ENCODE measurements at places on chromosomes 3 and 15.

GRCh38 chr3:143814443-143814889 is 33.8 kb downstream of the SLC9A9 start:
- DNase-seq, result no peak

DNA sequence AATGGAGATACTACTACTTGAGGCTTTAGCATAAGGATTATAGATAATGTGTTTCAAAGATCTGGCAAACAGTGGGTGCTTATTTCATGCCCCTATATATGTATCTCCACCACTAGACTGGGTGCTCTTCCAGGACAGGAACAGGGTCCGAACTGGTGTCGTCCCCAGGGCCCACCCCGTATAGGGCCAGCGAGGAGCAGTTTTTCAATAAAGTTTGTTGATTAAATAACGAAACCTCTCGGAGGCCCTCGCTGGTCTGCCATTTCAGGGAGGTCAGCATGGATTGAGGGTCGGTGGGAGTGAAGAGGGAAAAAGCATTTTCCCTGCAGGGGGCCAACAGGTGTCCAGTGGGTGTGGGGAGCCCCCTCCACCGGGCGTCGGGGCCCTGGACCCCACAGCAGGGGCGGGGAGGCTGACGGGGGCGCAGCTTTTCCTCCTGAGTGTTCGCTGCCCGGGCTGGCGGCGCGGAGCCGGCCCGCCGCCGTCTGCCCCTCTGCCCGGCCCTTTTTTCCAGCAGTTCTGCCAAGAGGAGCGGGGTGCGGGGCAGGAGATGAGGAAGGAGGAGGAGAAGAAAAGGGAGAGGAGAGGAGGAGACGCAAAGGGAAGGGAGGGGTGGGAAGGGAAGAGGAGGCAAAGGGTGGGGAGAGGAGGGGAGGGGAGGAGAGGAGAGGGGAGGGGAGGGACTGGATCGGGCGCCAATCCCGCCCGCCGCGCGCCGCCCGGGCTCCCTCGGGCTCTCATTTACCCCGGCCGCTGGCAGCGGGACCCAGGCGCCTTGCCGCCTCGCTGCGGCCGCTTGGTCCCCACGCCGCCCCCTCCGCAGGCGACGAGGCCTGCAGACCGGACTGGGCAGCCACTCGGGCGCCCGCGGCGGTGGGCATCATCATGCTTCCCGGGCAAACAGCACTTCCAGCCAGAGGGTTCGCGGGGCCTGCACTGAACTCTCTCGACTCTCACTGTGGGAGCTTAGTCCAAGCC is 66.3 kb downstream of the ISG20 start:
- DNase-seq, result no peak

DNA sequence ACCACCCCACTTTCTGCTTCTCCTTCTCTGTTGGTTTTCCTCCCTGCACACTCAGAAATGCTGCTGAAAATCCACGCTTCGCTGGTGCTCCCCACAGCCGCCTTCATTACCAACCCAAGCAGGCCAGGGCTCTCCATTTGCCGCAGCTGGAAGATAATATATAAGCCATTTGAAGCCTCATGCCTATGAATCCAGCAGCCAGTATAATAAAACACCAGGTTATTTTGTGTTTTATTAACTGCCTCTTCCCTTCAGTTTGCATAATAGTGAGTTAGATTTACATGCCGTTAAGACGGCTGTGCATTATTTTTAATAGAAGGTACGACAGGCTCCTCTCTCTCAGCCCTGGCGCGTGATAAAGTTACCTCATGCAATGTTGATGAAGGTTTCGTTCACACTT is 86.6 kb downstream of the TOP2B start:
- no peak for DNase-seq

- no peak for DNase-seq
Observed at GRCh38 chr15:37981775-37982174, 47.3 kb downstream of the TMCO5A start.

DNA sequence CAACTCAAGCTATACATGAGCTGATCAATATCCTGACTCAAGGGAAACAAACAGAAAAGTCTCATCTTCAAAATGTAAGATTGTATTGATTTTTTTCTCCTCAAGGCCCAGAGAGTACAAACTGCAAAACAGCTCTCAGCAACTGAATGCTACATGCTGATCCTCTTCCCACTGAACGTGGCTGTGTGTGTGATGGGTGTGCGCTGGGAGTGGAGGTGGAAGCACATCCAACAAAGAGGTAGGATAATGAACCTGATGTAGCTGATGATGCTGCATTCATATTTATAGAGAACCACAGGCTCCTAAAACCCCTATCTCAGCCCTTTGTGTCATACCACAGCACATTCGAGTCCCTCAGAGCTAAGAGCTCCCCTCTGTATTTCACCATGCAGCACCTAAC is 56.8 kb downstream of the GABRB3 start:
- DNase-seq, result no peak

DNA sequence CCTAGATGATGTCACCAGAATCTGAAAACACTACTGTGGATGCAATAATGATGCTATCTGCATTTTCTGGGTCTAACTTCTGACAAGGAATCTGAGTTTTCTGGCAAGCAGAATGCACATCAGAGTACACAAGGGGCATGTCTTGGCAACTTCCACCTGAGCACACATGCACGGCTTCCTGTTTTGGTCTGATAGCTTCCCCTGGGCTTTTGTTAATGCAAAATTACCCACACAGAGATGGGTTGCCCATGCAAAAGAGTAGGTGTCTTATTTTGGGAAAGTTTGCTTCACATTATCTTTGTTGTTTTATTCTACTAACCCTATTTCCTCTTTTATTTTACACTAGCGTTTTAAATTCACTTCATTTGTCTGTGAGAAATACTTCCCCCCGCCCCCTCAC is 74.2 kb upstream of the SATB1 start:
- peak; percentile 42 for DNase-seq

DNA sequence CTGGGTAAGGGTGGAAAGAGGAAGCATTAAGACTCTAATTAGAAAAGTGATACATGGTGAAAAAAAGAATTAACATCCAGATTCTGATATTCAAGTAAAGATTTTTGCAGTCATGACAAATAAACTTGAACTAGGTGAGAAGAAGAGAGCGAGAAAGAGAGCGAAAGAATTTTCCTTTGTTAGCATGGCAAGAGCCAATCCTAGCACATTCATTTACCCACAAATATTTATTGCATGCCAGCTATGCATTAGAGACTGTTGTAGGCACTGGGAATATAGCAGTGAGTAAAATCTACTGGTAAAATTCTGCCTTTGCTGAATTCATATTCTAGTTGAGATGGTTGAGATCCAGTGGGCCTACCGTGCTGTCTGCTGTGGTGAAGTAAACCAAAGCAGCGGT is 177.9 kb upstream of the DPH6 start:
- no peak for DNase-seq

DNA sequence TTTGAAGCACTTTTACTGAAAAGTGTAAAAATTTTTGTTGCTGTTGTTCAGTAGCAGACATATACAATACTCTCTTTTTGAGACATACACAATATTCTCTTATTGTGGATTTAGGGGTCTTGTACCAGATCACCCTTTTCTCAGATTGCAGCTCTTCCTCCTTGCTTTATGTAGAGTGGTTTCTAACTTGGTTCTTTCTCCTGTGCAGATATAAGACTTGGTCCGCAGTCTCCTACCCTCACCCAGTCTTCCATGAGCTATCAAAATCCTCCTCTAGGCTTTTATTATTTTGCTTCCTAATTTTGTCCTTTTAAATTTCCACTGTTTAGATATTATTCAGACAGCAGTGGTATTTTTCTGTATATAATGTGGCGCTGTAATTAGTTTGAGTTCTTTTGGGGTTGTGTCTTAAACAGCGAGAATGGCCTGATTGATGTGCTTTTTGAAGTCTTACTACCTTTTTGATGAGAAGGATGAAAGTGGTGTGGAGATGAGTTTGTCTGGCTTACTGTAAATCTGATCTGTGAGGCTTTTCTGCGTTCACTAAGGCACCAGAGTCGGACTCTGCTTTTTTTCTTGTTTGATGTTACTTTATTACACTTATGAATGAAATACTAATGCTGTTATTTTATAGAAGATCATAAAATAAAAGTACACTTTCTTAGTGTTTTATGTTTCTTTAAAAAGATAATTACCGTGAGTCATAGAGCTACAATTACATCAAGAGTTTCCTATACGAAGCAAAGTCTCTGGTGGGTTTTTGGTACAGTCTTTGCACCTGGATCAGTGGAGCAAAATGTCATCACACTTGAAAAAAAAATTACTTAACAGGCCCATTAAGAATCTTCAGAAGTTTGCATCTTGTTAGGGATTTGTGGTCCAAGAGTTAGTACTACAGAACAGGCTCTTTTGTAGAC is 27.8 kb downstream of the FNDC3B start:
- DNase-seq, result no peak

DNA sequence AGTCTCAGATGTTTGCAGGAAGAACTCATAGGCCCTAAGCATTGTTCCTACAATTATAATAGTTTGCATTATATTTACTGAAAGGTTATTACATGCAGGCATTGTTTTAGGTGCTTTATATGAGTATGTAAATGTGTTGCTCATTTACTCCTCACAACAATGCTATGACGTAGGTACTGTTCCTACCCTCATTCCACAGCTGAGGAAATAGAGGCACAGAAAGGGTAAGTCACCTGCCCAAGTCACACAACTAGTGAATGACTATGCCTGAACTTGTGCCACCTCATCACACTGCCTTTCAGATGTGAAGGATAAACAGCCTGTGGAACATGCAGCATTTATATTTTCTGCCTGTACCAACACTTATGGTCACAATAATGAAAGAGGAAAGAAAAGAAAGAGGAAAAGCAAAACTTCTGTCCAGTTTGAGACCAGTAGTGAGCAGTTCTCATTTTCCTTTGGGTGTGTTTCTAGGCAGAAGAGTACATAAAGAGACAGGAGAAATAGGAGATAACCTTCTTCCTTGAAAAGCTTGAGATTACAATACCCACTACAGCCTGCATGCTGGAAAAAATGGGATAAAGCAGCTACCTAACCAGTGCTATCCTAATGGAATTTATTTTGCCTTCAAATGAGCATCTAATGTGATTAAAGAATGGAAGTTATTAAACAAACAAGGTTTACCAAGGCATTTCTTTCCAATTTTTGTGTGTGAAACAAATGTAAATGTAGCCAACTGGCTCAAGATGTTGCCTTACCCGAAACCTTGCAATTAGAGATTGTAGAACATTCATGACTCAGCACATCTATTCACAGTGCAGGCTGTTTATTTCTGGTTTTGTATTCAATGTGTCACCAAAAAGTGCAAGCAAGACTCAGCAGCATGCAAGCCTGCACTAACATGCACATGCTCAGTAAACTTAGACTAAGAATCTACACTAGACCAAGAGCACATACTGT is 20.5 kb upstream of the ENTPD3 start:
- DNase-seq, result no peak

DNA sequence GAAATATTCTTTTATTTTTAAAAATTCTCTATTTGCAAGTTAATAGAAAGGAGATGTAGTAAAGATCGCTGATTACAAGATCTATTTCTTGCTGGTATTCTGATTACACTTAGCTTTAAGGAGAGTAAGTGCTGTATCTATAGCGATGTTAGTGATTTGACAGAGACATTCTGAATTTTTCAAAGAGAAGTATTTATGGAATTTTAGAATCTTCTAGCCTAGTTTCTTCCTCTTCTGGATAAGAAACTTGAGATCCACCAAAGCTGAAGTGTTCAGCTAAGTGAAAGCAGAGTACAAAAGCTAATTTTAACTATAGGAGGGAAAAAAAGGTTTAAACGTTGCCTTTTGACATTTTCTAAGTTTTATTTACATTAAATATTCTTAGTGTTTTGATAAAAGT is 72.1 kb upstream of the RARB start:
- DNase-seq, result no peak

DNA sequence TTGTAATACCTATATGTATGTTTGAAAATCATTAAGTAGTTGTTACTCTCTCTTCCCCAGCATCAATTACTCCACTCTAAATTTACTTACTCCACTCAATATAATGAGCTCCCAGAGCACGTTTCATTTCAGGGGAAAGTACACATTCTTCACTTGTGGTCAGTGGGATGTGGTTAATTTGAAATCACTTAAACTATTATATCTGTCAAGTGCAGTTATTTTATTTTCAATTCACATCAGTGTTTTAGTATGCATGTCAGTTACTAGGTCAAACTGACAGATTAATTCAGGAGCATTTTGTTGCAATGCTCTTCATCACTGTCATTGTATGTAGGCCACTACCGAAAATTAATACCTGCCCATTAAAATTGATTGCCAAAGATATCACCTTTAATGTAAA is 376.1 kb downstream of the ZIC4 start:
- DNase-seq, result no peak

- no peak for DNase-seq
Observed at GRCh38 chr3:134381831-134382442, 7.7 kb upstream of the AMOTL2 start.

GRCh38 chr15:75389791-75390382 is 21.5 kb upstream of the MAN2C1 start:
- no peak for DNase-seq

GRCh38 chr15:52100807-52101442 is 11.7 kb downstream of the BCL2L10 start:
- DNase-seq, result no peak

DNA sequence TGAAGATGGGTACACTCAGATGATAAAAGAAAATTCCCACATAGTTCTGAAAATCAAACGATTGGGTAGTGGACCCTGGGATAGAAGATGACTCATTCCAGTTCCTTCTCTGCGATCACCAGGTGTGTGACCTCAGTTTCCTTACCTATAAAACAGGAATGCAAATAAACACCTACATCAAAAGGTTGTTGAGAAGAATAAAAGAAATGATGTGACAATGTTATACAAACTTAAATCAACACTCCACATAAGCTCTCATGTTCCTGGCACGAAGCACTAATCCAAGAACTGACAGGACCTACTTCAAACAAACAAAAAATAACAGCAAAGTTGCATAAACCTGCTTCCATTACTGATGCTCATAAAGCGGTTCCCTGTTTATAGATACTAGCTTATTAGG is 69.2 kb downstream of the RORA start:
- no peak for DNase-seq

DNA sequence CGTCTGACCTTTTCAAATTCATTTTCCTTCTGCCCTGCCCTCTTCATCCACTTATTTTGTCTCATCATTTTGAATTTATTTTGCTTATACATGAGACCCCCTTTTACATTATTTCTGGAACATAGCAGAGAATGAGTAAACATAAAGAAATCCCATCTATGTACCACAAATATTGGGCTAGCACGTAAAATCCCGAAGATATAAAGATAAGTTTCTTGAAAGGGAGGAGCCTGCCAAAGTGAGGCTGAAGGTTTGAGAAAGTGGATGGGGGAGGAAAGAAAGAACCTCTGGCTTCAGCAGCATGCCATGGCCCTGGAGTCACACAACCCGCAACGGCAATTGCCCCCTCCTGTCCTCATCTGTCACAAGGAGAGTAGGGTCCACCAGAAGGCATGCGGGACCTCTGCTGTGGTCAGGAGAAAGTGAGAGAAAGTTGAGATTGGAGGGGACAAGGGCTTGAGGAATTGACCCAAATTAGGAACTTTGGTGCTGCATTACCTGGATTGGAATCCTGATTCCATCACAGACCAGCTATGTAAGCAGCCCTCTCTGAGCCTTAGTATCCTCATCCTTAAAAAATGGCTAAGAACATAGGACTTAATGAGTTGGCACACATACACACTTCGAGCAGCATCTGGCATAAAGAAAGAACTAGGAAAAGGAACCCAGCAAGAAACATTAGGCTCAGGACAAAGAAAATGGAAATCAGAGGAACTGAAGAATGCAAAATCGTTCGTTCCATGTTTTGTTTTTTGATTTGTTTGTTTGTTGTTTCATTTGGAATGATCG is 53.7 kb upstream of the GYG1 start:
- DNase-seq, result no peak

Data from CD4-positive, alpha-beta T cell treated with Interleukin-10 for 1 hour (primary cell).